Right renal pelvis (tissue), 4 donors: ENCODE measurements at places on chromosomes 13 and 19.

GRCh38 chr19:46954993-46955812, 64.4 kb upstream of the NPAS1 start:
- DNase-seq: no peak

- no peak for DNase-seq
Measured at GRCh38 chr13:66128201-66128600, 1101.9 kb downstream of the PCDH9 start.

DNA sequence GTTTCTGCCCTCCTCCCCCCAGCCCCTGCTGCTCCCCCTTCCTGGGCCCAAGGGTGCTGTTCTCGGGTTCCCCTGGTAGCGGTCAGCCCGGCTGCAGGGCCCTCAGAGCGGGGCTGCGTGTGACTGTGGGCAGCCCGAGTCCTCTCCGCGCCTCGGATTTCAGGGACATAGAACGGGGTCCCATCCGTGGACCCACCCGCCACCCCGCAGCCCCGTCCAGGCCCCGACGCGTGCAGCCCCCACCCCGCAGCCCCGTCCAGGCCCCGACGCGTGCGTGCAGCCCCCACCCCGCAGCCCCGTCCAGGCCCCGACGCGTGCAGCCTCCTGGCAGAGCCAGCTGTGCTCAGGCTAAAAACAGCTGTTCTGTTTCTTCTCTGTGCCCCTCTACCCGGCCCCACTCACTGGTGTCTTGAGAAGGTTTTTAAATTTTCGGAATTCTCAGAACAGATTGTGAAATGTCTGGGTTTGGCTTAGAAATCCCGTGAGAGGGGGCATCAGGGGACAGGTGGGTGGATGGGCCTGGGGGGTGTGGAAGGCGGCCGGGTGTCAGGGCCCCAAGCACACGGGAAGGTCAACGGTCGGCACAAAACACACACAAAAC, 5.5 kb upstream of the PRTN3 start:
- no peak for DNase-seq

- no peak for DNase-seq
Measured at GRCh38 chr13:44989941-44990340, 603 bp downstream of the GPALPP1 start.

DNA sequence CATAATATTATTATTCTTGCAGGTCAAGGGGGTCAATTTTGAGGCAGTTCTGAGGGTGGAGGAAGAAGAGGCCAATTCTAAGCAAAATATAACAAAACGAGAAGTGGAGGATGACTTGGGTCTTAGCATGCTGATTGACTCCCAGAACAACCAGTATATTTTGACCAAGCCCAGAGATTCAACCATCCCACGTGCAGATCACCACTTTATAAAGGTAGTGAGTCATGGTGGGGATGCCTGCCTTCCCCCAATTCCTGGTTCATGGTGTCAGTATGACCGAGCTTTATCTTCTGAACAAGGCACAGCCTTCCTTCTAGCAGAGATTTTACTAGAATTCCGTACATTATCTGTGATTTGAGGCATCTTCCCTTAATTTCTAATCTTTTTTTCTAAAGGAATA, 9.4 kb upstream of the DCUN1D2 start:
- no peak for DNase-seq

- no peak for DNase-seq
Measured at GRCh38 chr13:103275081-103275480, 208.9 kb upstream of the SLC10A2 start.

DNA sequence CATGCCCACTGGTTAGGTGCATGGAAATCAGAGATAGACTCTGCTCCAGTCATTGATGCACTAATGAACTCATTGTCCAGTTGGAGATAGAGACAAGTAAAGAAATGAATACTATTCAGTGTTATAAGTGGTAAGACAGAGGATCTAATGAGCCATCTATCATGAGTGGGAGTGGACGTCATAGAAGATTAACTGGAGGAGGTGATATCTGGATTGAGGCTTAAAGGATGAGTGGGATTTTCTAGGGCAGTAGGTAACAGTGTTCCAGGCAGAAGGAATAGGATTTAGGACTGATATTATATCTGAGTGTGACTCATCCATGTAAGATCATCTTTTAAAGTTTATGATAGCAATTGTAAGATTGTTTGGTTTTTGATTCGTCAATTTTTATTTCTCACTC, 152.2 kb upstream of the CSNK1A1L start:
- no peak for DNase-seq

DNA sequence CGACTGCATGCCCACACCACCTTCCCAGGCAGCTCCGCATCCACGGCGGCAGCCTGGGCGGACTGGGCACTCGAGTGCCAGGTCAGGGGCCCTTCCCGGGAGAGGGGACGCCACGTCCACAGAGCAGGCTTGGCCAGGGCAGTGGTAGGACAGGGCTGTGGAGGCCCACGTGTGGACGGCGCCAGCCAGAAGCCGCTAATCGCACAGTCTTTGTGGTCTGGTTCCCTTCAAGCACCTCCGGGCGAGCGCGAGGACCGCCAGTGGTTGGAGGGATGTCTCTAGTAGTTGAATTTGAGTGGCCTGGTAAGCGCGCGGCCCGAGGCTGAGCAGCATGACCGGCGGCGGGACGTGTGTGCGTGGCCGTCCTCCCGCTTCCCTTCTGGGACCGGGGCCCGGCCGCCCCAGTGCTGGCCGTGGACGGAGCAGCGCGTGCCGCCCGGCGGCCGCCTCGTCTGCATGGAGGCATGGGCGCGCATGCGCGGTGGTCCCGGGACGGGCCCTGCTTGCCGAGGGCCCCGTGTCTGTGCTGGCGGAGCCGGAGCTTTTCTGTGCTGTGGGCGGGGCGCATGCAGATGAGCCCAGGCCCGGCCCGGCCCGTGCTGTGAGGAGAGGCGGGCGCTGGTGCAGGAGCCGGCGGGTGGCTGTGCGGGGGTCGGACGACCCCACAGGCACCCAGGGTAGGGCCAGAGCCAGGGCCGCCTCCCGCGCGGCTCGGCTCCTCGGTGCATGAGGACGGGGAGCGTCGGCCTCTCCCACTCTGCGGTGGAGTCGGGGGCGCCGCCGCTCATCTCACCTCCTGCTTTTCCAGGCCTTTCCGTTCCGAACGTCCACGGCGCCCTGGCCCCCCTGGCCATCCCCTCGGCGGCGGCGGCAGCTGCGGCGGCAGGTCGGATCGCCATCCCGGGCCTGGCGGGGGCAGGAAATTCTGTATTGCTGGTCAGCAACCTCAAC, 8.6 kb downstream of the PTBP1 start:
- no peak for DNase-seq

DNA sequence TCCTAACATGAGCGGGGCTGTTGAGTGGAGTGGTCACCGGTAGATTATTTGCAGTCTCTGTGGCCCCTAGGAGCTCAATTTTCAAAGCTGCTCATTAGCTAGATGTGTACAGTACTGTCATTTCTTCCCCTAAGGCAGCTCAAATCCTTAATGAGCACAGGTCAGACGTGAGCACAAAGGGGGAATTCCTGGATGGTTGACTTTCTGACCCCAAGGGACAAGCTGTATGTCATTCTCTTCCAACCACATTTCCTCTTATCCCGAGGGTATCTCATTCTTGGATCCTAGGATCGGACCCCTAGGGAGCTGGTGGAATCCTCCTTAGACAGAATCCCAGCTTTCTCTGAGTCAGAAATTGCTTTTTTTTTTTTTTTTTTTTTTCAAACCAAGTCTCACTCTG, 5.7 kb upstream of the OR7G3 start:
- no peak for DNase-seq

DNA sequence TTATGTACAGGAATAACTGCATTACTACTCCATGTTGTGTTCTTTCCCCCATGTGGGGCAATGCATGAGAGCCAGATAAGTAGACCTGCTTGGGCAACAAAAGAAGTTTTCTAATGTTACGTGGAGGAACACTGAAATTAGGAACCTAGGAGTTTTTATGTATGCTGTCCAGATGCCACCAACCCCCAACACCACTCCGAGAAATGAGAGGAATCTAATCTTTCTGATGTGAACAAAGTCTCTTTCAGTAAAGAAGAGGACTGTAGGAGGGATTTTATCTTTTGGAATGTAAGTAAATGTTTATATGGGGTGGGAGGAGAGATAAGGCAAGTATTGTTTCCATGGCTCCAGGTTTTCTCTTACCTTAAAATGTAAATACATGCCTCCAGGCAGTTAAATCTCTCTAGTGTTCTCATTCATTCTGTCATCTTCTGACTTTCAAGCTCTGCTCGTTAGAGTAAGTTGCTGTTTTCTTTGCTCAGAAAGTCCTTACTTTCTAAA, 820.6 kb downstream of the PCDH17 start:
- no peak for DNase-seq

DNA sequence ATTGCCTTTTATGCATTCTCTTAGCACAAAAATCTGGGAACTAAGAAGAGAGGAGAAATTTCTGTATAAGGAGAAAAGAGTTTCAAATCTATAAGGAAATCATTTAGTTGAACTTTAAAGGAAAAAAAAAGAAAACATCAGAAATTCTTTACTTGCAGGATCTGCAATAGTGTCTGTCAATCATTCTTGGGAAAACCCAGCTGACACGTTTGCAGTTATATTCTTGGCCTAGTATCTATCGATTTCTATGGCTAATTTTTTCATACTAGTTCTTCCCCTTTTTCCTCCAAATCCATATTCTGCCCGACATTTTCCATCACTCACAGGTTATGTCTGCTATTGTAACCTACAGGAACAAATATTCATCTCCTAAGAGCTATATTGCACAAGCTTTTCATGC, 160.7 kb downstream of the ABCC4 start:
- DNase-seq: no peak

- no peak for DNase-seq
Measured at GRCh38 chr19:33287438-33287837, 14.9 kb downstream of the CEBPA start.

- peak; percentile 16 for DNase-seq
Measured at GRCh38 chr13:101144808-101145419, 271.4 kb downstream of the NALCN start.

- no peak for DNase-seq
Measured at GRCh38 chr19:7888826-7889217, 512 bp downstream of the LRRC8E start.

- no peak for DNase-seq
Measured at GRCh38 chr13:38421590-38422560, 72.2 kb downstream of the UFM1 start.

DNA sequence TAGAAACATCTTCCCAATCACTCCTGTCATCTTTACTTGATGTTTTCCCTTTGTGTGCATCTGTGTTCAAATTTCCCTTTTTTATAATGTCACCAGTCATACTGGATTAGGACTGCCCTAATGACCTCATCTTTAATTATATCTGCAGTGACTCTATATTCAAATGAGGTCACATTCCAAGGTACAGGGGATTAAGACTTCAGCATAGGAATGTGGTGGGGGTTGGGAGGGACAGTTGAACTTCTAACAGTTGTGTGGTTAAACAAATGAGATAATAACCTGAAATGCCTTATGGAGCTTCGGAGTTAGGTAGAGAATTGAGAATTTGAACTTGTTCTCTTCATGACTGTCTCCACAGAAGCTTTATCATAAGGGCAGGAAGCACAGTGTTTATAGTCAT, 23.0 kb downstream of the PAN3 start:
- peak; percentile 10 for DNase-seq

DNA sequence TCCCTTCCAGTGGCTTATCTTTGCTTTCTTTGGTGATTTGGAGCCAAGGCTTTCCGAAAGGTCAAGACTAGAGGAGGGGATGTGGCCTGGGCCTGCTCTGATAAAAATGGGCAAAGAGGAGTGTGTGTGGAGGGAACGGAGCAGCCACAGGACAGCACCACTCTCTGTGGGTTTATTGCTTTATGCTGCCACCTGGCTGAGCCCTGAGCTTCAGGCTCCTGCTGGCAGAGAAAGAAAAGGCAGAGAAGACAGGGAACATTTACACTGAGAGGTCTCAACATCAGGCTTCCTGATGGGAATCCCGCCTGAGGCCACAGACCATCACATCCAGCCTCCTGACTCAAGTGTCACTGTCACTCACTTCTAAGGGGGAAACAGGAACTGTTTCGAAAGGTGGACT, 9.2 kb upstream of the GSX1 start:
- no peak for DNase-seq

- DNase-seq: no peak
Measured at GRCh38 chr19:27746691-27747380, 1466.1 kb downstream of the UQCRFS1 start.

GRCh38 chr19:44745341-44745831, 3.1 kb upstream of the BCL3 start:
- DNase-seq: no peak

GRCh38 chr19:48922548-48923490, 10.7 kb upstream of the DHDH start:
- no peak for DNase-seq

DNA sequence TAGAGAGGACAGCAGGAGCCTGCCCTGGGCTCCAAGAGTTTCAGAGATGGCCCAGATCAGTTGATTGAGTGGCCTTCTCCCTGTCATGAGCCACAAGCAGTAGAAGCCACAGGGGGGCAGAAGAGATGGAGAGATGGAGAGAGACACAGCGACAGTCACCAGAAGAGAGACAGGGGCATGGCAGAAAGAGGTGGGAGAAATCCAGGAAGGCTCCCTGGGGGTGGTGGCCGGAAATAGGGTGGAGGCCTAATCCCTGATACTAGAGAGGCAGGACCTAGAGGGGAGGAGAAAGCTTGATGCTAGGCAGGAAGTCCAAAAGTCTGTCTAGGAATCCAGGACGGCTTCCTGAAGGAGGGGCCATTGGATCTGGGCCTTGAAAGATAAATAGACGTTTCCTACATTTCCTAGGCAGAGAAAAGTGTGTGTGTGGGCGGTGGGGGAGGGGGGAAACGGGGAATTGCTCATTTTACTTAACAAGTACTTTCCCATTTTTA, 9.6 kb upstream of the TPM4 start:
- DNase-seq: no peak

DNA sequence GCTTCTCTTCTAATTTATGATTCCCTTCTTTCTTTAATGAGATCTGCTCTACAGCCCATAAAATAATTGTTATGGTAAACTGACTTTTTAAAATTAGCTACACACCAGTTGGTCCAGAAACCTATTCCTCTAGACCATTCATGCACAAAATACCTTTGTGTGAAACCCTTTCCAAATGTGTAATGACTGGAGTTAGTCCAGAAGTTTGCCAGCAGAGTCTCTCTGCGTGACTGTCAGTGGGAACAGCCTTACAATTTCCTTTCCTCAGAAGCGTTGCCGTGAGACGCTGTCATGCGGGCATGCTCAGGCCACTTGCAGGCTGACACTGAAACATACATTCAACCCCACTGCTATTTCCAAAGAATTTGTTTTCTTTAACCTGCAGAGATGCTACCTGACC, 965.2 kb downstream of the PCDH9 start:
- DNase-seq: no peak

- DNase-seq: no peak
Measured at GRCh38 chr13:54226876-54227275, 1198.3 kb downstream of the OLFM4 start.

- DNase-seq: no peak
Measured at GRCh38 chr19:41595258-41595889, 19.4 kb downstream of the CEACAM21 start.

- DNase-seq: no peak
Measured at GRCh38 chr13:80989241-80989640, 648.3 kb upstream of the SPRY2 start.

GRCh38 chr19:57664269-57665127, 4.2 kb upstream of the ZSCAN4 start:
- DNase-seq: peak; percentile 40

- DNase-seq: no peak
Measured at GRCh38 chr19:14686411-14686810, 3.4 kb upstream of the ZNF333 start.
